ENCODE measurements at places on chromosomes 11 and 22.

DNA sequence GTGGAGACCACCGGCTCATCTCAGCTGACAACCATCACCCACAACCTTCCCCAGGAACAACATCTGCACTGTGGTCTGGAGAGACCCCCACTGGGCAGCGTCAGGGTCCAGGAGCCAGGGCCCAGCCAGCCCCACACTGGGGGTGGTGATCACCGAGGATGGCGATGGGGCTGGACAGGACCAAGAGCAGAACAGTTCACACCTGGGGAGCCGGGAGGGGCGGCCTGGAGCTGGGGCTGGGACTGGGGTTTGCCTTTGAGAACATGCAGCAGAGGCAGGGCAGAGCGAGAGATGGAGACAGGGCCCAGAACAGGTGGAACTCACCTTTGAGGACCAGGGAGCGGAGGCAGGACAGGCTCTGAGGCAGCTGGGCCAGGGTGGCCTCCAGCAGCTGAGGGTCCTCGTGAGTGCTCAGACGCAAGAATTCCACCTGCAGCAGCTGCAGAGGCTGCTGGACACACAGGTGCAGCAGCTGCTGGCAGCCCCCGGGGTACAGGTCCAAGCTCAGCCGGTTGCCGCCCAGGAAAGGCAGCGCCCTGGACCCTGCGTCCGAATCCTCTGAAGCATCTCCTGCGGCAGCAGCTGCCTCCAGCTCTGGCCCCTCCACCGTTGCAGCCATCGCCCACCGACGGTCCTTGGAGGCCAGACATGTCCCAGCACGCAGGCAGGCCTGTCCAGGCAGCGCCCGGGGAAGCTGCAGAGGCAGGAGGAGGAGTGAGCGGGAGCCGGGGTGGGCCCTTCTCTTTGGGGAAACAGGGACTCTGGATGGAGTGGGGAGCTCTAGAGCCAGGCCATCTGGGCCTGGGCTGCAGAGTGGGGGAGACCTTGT, 1.0 kb downstream of the PIDD1 start:
- DNase-seq: no peak

GRCh38 chr11:24412722-24413121, 84.1 kb upstream of the LUZP2 start:
- DNase-seq: no peak

DNA sequence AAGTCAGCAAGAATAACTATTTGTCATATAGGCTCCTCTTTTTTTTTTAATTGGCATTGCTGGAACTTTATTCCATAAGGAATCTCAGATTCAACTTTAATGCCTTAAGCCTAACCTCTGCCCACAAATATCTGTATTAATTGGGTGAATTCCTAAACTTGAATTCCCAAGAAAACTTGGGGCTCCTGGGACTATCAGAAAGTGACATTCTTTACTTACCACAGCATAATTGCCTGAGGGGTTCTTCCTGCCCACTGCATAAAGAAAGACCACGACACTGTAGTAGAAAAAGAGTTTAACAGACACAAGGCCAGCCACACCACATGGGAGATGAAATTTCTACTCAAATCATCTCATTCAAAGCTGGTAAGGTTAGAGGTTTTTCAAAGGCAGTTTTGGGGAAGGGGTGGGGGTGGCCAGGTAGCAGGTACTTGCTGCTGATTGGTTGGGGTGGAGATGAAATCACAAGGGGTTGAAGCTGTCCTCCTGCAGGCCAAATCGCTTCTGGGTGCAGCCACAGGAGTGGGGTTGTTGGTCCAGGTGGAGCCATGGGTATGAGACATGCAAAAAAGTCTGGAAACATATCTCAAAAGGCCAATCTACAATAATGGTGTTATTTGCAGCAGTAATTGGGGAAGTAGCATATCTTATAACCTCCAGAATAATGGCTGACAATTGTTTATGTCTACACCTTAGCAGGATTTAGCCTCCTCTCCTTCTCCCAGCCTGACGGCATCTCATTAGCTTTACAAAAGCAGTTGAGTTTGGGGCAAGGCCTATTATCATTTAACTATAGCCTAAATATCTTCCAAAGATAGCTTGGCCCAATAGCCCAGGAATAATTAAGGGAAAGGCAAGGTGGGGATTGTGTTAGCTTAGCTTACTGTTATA, 4.8 kb upstream of the NLRP10 start:
- DNase-seq: no peak

GRCh38 chr22:23569716-23570115, 10.4 kb downstream of the IGLL1 start:
- DNase-seq: no peak

DNA sequence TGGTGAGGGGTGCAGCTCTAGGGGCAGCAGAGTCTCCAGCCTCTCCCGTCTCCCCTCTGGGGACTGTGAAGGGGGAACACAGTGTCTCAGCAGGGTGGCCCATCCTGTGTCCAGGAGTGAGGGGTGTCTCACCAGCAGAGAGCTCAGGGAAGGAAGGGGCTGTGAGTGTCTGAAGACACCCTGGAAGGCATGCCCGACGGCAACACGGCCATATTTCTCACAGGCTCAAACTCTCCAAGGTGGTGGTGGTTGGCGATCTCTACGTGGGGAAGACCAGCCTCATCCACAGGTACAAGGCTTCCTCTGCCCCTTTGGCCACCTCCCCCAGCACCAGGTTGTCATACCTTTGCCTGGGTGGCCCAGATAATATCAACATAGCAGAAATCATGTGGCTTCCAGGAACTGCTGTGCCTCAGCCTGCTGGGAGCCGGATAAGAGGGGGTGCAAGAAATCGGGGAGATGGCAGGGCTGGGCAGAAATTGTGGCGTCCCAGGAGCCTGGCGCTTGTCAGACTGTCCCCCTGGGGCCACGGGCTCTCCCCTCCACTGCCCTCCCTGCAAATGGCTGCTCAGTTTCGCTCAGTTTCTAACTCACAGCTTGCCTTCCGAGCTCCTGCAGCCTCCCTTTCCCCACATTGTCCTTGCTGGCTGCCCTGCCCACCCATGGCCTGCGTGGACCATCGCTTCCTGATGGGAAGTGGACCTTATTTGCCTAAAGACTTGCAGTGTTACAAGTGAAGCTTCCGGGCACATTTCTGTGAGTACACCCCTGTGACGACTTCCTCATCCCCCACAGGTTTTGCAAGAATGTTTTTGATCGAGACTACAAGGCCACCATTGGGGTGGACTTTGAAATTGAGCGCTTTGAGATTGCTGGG, 7.2 kb downstream of the RAB36 start:
- no peak for DNase-seq

GRCh38 chr11:128480066-128480465, 107.3 kb downstream of the ETS1 start:
- DNase-seq: no peak

GRCh38 chr11:41660585-41660984, 201.1 kb upstream of the LRRC4C start:
- DNase-seq: no peak

DNA sequence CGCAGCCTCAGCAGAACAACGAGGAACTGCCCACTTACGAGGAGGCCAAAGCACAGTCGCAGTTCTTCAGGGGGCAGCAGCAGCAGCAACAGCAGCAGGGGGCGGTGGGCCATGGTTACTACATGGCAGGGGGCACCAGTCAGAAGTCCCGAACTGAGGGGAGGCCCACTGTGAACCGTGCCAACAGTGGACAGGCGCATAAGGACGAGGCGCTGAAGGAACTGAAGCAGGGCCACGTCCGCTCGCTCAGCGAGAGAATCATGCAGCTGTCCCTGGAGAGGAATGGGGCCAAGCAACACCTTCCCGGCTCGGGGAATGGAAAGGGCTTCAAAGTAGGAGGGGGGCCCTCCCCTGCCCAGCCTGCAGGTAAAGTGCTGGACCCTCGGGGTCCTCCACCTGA, 31.6 kb downstream of the AMOTL1 start:
- no peak for DNase-seq

DNA sequence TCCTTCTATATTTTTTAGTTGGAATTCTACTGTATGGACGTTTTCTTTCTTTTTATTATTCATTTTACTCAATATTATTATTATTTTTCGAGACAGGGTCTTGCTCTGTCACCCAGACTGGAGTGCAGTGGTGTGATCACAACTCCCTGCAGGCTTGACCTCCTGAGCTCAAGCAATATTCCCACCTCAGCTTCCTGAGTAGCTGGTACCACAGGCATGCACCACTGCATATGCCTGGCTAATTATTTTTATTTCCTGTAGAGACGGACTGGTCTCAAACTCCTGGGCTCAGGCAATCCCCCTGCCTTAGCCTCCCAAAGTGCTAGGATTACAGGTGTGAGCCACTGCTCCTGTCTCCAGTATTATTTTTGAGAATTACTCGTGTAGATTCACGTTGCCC, 34.0 kb upstream of the CCDC134 start:
- DNase-seq: no peak

- no peak for DNase-seq
Measured at GRCh38 chr11:122367809-122368231, 251.8 kb upstream of the BLID start.

- peak; percentile 94 for DNase-seq
Measured at GRCh38 chr11:3160252-3161031, 4.7 kb downstream of the OSBPL5 start.

All from coronary artery (tissue), 2 donors.